ENCODE measurements at places on chromosomes 12 and 14. TPM values are rescaled to one million over a fixed set of nuclear protein-coding genes. Genes with fewer than 3 reads are reported as not detected.

CRIP1 gene
- total RNA-seq = not detected

GRCh38 chr12:31585271-31585670, 5.7 kb downstream of the DENND5B start:
- peak; percentile 57 for DNase-seq

DNA sequence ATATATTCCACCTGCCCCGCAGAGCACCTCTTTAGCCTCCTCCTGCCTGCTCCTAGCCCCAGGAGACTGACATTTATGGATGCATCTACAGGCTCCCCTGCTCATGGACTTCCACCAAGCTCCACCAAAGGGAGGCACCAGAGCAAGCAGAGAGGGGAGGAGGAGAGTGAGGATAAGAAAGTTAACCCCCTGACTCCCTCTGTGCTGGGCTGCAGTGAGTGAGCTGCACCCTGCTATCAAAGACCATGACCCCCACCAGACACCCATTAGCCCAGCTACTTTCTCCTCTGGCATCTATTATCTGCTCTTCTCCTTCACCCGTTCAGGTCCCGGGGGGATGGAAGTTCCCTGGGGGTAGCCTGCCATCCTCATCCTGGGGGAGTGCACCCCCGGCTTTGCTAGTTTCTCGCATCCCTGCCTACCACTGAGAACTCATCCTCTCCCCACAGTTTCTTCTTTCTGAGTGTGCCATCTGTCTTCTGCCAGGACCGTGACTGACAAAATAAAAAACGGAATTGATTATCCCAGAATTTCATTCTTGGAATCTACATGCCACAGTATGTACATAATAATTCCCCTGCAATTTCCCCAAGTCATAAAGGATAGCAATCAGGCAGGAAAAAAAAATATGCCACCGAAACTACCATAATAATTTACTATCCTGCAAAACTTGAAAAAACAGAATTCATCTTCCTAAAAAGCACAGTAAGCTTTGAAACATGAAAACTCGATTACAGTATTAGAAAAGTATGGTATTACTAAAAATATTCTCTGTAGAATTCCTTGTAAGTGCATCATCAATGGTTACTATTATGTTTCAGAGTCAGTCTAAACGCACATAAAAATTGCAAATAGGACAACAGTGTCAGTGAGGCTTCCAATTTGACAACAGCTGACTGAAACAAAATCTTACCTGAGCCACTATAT, 45.2 kb downstream of the FOXN3 start:
- no peak for DNase-seq

- DNase-seq = peak; percentile 87
These were observed 326.3 kb downstream of the ZFP36L1 start for GRCh38 chr14:68466491-68466977.

DNA sequence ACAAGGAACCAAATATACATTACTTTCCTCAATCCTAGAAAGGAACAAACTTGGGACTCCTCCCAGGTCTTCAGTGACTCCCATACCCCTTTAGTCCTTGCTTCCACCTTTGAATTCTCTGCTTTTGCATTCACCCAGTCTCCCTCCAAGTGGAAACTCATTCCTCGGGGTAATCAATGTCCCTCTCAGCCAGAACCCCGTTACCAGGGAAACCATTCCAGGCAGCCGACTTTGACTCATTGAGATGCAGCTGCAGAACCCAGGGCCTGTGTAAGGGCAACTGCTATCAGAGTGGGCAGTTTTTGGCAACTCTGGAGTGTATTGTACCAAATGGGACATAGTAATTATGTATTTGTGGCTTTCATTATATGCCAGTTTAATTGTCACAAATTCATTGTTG, 186.2 kb downstream of the NRXN3 start:
- DNase-seq = no peak

- DNase-seq = no peak
These were observed 69.0 kb upstream of the DHRS4 start for GRCh38 chr14:23884541-23884904.

DNA sequence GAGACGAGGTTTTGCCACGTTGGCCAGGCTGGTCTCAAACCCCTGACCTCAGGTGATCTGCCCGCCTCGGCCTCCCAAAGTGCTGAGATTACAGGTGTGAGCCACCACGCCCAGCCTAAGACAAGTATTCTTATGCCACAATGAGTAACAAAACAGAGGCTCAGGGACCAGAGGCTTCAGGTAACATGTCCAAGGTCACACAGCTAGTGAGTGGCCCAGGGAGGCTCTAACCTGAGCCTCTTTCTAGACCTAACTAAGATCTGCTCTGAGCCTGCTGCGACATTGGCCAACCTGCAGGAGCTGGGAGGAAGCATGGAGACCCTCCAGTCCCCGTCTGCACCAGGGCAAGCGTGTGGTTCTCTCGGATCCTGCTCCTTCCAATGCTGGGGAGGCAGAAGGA, 77.9 kb downstream of the FOXN3 start:
- DNase-seq = no peak

FSCB gene
- not detected for total RNA-seq

GRCh38 chr12:39157696-39158342, 252.4 kb upstream of the CPNE8 start:
- DNase-seq = no peak
